ENCODE measurements at places on chromosomes 3 and 15.

DNA sequence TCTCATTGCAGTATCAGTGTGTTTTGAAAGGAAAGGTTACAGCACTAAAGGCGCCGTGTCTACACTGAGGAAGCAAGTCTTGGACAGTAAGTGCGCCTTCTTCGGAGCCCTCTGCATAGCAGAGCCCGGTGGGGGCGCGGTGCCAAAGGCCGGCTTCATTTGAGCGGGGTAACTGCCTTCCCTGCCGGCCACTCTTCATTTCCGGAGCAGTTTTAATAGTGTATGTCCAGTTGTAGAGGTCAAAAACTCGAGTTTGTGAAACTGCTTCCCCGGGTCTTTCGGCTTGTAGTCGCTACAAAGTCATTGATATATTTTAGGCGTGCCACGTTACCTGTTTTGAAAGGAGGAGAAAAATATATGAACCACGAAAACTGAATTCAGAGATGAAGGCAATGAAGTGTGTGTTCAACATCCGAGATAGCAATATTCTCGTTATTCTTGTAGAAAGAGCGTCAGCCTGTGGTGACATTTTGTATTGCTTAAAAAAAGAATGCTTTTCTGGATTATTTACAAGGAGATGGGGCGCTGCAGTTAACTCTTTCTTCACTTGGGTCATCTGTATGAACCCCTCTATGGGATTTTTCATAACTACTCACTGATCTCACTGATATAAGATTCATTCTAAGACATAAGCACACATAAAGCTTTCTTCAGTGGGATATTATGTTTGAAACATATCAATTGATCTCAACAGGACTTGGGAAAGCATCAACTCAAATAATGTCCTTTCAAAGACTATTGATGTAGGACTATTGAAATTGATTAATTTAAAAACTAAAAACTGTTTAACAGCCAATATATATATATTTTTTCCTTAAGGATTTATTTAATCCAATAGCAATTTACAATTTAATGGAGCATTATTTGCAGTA, 3.0 kb downstream of the ALCAM start:
- DNase-seq: peak; percentile 79

DNA sequence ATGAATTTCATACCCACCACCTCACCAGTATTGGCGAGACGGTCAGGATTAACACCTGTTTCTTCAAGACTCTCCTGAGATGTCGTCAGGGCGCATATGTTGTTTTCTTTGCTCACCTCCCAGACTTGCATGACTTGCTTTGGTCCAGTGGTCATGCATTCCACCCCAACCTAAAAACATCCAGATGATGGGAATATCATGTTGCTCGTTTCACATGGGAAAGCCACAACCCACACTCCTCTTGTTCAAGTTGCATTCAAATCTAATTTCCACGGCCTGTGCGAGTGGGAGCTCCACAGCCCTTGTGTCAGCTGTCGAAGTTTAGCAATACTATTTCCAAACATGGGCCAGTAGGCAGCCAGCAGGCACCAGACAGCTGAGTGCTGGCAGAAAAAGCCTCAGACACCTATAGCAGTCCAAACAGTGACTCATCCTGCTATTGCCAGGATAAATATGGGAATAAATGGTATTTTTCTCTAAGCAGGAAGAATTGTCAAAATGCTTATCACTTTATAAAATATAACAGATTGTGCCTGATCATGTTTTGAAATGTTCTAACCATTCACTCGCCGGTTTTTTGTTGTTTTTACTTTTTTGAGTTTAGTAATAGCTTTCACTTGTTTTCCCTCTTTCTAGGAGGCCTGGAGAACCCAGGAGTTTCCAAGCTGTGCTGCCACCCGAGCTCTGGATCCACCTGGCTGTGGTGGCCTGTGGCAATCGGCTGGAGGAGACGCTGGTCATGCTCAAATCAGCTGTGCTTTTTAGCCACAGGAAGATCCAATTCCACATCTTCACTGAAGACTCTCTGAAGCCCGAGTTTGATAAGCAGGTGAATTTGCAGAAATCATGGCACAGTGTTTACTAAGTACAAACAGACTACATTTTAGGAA, 20.1 kb downstream of the GXYLT2 start:
- no peak for DNase-seq

GRCh38 chr3:172530566-172530965, 7.3 kb upstream of the TNFSF10 start:
- no peak for DNase-seq

DNA sequence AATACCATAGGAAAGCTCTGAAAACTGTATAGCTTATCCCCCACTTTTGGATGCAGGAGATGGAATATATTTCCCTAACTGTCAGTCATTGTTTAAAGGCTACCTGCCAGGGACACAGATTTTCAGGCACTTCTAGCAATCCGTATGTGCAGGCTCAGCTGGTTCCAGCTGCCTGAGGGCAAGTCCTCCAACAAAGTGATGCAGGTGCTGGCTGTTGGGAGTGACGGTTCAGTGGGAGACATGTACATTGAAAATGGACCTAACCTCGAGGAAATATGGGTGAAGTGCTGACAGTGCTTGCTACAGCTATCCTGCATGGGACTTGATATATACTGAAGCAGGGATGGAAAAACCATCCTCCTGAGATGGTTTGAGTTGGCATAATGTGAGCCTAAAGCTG, 153.1 kb upstream of the GAP43 start:
- peak; percentile 46 for DNase-seq

DNA sequence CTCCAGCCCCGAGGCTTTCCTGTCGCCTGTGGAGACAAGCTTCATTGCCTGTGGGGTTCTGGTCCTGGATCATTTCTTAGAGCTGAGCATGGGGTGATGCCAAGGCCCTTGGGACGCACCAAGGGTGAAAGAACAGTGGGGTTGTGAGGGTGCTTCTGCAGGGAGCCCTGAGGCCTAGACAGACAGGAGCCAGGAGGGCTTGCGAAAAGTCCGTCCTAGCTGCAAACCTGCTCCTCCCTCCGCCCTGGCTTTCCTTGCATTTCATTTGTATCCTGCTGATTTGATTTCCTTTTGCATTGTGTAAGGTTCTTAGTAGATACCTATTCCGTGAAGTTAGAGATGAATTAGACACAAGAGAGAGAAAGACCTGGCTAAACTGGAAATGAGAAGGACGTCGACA, 286.9 kb upstream of the C2CD4B start:
- DNase-seq: no peak

GRCh38 chr3:129286081-129286480, 7.4 kb downstream of the HMCES start:
- no peak for DNase-seq

- no peak for DNase-seq
Measured at GRCh38 chr3:50172626-50173220, 17.6 kb downstream of the SEMA3F start.

- no peak for DNase-seq
Measured at GRCh38 chr15:71679223-71679792, 131.0 kb upstream of the NR2E3 start.

- no peak for DNase-seq
Measured at GRCh38 chr3:192933779-192934460, 16.3 kb upstream of the MB21D2 start.

GRCh38 chr15:55552926-55553325, 35.2 kb downstream of the PYGO1 start:
- no peak for DNase-seq

GRCh38 chr3:38576131-38576525, 73.4 kb downstream of the SCN5A start:
- DNase-seq: no peak

DNA sequence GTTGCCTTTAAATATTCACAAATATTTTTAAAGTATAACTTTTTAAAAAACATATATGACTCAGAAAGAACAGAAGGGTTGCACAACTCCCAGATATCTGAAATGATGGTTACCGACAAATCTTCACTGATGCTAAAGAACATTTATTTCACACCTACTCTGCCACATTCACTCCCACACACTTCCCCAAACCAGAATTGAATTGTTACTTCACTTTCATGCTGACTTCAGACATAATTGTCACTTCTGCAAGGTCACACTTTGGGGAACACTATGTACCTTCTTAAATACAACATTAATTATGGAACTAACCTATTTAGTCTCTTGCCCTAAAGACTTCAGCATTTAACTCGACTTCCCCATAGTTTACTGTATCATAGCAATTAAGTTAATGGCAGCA, 795.1 kb downstream of the FHIT start:
- DNase-seq: no peak

- no peak for DNase-seq
Measured at GRCh38 chr3:170502297-170502696, 83.6 kb downstream of the SLC7A14 start.

GRCh38 chr15:99404454-99404853, 153.2 kb downstream of the LRRC28 start:
- no peak for DNase-seq

GRCh38 chr15:81152799-81153198, 18.7 kb downstream of the CFAP161 start:
- DNase-seq: no peak

- DNase-seq: no peak
Measured at GRCh38 chr15:34332553-34333120, 4.9 kb downstream of the SLC12A6 start.

DNA sequence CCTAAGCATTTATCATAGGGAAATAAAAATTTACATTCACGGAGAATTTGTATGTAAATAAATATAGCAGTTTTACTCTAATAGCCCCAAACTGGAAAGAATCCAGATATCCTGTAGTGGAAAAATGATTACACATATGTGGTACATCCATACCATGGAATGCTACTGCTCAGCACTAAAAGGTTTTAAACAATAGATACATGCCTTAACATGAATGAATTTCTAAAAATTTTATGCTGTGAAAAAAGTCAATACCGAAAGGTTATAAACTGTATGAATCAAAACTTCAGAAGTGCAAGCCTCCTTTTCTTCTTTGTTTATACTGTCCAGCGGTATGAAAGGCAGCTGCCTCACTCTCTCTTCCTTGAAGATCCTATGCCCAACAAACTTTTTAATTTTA, 37.5 kb upstream of the MCTP2 start:
- DNase-seq: no peak

GRCh38 chr3:10666621-10667020, 149.4 kb upstream of the SLC6A11 start:
- no peak for DNase-seq

- DNase-seq: peak; percentile 71
Measured at GRCh38 chr3:149908424-149908957, 62.2 kb downstream of the PFN2 start.

GRCh38 chr3:167861649-167862048, 126.1 kb downstream of the SERPINI1 start:
- DNase-seq: no peak

DNA sequence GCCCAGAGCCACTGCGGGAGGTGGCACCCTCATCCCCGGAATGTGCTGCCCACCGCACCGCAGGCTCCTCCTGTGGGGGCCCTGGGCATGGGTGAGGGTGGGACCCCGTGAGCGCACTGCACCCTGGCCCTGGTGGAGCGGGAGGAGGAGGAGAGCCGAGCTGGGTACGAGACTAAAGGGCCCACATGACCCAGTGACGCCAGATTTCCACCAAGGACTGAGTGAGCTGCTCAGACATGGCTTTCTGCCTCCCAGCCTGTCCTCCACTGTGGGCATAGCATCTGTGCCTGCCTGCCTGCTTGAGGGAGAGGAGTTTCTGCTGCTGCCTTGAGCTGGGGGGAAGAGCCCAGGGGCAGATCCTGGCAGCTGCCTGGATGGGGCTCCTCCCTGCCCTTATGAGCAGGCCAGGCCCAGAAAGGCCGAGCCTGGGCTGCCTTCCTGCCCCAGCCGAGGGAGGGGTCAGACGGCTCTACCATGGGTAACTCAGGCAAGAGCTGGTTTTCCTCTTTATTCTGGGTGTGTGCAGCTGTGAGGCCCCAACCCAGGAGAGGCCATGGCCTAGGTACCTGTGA, 88.4 kb downstream of the VGLL4 start:
- no peak for DNase-seq

- DNase-seq: peak; percentile 75
Measured at GRCh38 chr15:69820819-69821218, 276.9 kb downstream of the TLE3 start.

DNA sequence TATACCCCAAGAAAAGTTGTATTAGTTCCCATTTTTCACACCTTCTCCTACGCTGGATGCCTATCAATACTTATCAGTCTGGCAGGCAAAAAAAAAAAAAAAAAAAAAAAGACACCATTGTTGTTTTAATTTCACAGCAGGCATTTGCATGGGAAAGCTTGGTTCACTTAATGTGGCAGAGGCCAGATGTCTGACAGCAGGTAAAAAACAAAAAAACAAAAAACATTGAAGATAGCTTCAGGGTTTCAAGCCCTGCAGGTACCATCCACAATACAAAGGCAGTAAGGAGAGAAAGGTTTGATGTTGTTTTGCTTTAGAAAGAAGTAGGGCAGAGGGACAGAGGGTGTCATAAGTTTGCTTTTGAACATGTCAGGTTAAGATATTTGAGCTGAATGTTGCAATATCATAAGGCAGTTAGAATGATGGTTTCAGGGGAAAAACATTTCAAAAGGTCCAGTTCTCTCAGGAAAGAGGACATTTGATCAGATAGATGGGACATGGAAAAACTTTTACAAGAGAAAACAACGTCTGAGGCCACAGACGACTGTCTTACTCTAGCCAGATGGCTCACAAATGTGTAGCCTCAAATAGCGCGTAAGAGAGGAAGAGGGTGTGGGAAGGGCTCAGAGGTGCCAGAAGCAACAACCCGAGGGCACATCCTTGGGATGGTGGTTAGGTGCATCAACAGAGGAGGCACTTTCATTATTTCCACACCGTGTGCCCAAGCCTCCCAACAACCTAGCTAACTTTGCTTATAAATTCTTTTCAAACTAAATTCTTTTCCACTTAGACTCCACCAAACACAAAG, 25.7 kb downstream of the PCOLCE2 start:
- DNase-seq: peak; percentile 72

DNA sequence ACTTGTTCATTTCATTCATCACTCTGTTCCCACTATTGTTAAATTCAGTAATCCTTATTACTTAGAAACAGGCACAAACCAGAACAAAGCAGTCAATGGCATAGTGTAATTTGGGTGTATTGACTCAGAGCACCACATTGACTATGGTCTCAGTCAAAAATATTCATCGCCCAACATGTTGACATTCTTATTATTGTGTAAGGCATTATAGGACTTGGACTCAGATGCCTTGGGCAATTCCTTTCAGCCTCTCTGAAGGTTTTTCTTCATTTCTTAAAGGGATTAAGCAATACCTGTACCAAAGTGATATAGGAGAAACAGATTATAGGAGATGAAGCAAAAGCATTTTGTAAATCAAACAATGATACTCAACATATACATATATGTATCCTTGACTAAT, 114.7 kb upstream of the BHLHE40 start:
- no peak for DNase-seq

GRCh38 chr3:190809351-190809750, 53.1 kb downstream of the GMNC start:
- DNase-seq: no peak

DNA sequence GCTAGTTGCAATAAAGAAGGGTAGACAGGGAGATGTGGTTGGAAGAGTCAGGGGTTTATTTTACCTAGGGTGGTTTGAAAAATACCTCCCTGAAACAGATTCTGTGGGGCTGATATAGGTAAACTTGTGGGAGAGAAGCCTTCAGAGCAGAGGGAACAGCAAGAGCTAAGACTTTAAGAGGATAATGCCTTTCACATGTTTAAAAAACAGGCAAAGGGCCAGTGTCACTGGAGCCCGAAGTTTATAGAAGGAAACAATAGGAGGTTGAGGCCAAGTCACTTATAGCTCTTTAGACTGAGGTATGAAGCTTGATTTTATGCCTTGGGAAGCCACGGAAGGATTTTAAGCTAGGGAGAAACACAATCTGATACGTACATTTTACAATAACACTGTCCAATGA, 448.7 kb downstream of the TAFA4 start:
- DNase-seq: no peak

- DNase-seq: no peak
Measured at GRCh38 chr3:83882701-83883100, 1076.1 kb upstream of the CADM2 start.

Measured in NCI-H146 (cell line).